ENCODE measurements at places on chromosomes 6 and 20.

GRCh38 chr6:16800341-16800740, 39.1 kb upstream of the ATXN1 start:
- DNase-seq: no peak

- DNase-seq: no peak
Measured at GRCh38 chr6:63305277-63305676, 14.5 kb downstream of the LGSN start.

DNA sequence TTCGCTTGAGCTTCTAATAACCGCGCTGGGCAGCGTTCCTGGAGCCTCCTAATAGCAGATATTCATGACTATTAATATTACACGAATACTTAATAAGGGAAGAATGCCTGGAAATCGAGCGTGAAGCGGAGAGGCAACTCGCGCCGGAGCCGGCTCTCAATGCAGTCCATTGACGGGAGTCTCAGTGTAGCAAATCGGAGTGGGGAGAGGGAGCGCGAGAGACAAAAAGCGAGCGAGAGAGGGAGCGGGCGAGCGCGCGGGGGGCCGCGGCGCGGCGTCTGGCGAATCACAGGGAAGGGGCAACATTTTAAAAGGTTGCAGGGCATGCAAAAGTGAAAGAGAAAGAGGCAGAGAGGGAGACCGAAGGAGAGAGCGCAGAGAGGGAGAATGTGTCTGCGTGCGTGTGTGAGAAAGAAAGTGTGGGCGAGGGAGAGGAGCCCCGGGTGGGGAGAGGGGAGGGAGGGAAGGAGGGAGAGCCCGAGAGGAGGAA, 2.9 kb downstream of the TFAP2A start:
- DNase-seq: peak; percentile 33

- peak; percentile 54 for DNase-seq
Measured at GRCh38 chr20:37990571-37991151, 42.6 kb downstream of the TTI1 start.

- DNase-seq: no peak
Measured at GRCh38 chr20:23227976-23228375, 122.6 kb upstream of the NXT1 start.

GRCh38 chr20:20362774-20363433, 5.0 kb upstream of the INSM1 start:
- no peak for DNase-seq

DNA sequence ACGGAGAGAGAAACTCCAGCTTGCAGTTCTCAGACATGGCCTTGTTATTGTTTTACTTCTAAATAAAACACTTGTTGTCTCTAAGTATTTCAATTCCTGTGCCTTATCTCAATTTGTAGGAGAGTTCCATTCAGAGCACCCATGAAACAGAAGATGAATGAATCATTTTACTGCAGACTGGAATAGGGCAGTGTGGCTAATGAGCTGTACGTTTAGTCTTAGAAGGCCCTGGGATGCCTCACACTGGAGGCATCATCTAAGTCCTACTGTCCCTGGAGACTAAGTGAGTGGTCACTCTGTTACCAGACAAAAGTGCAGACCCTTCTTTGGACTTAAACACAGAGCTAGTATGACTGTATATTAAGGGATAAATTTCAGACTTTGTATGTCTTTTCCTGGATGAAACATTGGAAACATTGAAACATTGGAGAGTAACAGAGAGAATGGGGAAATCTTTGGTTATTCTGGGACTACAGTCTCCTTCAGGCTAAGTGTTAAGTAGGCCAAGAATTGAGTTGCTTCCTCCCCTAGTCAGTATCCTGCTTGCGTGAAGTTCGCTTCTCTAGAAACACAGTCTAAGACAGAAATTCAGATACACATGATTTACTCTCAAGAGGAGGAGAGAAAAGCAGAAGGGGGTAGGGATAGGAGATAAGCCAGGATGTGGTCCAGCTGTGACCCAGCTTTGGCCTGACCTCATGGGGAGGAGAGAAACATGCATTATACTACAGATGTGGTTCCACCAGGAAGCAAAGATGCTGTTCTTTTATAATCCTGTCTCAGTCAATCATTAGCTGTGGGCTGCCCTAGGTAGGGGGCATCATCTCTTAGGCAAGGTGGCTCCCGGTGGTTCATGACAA, 167.4 kb upstream of the BMP2 start:
- no peak for DNase-seq
